ENCODE measurements at places on chromosomes 4 and X.

- DNase-seq: no peak
Measured at GRCh38 chrX:40521868-40522450, 58.8 kb upstream of the ATP6AP2 start.

DNA sequence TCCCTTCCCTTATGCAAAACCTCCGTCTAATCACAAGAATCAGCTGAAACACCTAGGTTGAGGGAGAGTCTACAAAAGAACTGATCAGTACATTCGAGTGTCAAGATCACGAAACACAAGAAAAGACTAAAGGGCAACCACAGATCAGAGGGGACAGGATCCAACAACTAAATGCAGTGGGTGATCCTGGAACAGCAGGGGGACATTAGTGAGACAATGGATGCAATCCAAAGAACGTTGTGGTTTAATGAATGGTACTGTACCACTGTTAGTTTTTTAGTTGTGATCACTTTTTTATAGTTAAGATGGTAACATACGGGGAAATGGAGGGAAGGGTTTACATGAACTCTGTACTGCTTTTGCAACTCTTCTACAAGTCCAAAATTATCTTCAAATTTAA lies 79.2 kb downstream of the RELL1 start:
- no peak for DNase-seq

- no peak for DNase-seq
Measured at GRCh38 chr4:40309250-40309774, 25.8 kb upstream of the CHRNA9 start.

GRCh38 chr4:93031431-93032098 lies 727.8 kb downstream of the GRID2 start:
- no peak for DNase-seq

GRCh38 chr4:102354671-102355454 lies 9.6 kb upstream of the SLC39A8 start:
- DNase-seq: no peak

DNA sequence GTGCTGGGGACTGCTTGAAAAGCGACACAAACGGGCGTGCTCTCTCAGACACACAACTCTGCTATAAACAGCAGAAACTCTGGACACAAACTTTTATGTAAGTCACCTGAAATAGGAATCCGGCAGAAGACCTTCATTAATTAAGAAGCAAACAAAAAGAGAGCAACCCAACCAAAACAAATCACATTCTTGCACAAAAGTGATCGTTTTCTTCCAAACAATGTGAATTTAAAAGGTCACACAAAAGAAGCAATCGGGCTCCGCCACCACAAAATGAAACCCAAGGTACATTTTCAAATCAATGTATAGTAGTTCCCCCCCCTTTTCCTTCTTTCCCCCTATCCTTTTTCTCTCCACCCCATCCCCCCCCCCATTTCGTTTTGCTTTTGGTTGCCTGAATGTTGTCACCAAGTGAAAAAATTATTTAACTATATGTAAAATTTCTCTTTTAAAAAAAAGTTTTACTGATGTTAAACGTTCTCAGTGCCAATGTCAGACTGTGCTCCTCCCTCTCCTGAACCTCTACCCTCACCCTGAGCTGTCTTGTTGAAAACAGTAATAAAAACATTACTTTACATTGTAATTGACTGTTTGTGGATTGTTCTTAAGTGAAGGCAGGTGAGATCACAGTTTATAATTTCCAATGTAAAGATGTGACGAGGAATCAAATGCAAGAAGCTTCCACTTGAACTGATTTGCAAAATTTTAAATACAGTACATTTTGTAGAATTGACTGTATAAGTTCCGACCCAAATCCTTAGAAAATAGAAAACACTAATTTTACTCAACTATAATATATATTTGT lies 2.4 kb downstream of the MAB21L2 start:
- no peak for DNase-seq

- no peak for DNase-seq
Measured at GRCh38 chrX:121052122-121052521, 4.7 kb downstream of the GLUD2 start.

DNA sequence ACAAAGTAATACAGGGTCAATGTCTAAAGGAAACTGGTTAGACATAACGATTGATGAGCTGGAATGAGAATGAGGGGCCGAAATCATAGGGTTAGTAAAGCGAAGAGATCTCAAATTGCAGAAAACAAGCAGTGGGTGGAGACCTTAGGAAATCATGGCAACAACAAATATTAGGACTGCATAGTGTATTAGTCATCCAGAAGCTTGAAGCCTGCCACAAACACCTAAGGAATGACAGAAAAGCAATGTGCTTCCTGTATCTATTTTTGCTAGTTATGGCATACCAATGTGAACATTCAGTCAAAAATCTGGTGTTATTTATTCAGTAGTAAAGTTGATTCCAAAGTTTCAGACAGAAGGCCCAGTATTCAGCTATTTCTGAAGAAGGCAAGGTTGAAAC lies 410.9 kb upstream of the CT83 start:
- no peak for DNase-seq

DNA sequence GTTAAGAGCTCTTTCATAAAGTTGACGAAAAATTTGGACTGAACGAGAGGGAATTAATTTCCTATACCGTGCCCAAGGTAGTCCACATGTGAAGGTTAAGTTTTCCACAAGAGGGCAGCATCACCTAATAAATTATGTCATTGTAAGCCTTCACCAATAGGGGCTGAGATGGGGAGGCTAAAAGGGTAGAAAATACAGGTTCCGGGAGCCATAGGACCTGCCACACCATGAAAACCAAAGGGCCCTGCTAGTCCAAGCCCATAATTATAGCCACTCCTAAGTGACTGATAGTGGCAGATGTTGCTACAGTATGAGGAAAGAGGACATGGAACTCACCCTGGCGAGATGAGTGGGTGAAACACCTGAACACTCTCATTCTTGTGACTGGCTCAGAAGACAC lies 122.2 kb downstream of the SHROOM4 start:
- no peak for DNase-seq

GRCh38 chr4:95355021-95355420 lies 193.8 kb downstream of the UNC5C start:
- no peak for DNase-seq

- no peak for DNase-seq
Measured at GRCh38 chr4:10046471-10046870, 25.2 kb upstream of the SLC2A9 start.

GRCh38 chrX:28347476-28347875 lies 239.8 kb upstream of the IL1RAPL1 start:
- no peak for DNase-seq

DNA sequence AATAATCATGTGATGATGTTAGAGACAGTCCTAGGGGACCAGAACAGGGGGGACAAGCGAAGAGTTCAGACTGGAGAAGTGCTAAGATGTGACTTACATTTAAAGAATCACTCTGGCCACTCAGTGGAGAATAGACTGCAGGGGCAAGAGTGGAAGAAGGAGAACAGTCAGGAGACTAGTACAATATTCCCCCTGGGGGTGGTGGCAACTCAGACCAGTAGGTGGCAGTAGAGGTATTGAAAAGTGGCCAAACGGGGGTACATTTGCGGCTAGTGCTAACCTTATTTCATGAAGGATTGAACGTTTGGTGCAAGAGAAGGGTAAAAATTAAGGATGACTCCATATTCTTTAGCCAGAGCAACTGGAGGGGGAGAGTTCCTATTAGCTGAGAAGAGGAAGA lies 2.7 kb upstream of the BMX start:
- no peak for DNase-seq

- DNase-seq: no peak
Measured at GRCh38 chr4:153988492-153989363, 199.8 kb upstream of the SFRP2 start.

DNA sequence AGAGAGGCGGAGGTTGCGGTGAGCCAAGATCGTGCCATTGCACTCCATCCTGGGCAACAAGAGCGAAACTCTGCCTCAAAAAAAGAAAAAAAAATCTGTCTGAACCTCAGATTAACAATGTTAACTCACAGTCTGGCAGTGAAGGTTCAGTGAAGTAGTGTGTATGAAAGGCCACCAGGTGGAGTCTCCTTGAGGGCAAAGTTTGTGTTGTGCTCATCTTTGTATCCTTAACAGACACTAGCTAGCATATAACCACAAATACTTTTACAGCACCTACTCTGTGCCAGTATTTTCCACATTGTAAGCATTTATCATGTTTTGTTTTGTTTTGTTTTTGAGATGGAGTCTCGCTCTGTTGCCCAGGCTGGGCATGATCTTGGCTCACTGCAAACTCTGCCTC lies 46.0 kb upstream of the MGST2 start:
- DNase-seq: no peak

GRCh38 chr4:81257816-81258215 lies 42.8 kb upstream of the PRKG2 start:
- no peak for DNase-seq

DNA sequence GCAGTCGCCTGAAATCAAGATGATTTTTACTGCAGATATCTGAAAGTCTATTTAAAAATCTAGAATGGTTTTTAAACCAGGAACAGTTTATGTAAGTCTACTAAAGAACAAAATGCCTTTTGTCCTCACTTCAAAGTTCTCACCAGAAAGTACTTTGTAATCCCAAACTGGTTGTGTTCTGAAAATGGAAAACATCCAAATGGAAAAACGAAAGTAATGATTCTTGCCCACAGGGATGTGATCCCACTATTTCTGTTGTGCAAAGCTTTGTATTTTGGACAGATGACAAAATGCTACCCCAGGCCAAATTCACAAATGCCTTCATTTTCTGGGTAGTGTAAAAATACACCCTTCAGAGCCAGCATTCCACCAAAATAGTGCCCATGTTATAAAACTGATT lies 265.5 kb upstream of the FTHL17 start:
- no peak for DNase-seq
